Stimulated activated CD8-positive, alpha-beta memory T cell treated with anti-CD3 and anti-CD28 coated beads, Interleukin-4, amount 100 ng/mL, for 24 hours (primary cell): ENCODE measurements at places on chromosomes 2 and 18.

DNA sequence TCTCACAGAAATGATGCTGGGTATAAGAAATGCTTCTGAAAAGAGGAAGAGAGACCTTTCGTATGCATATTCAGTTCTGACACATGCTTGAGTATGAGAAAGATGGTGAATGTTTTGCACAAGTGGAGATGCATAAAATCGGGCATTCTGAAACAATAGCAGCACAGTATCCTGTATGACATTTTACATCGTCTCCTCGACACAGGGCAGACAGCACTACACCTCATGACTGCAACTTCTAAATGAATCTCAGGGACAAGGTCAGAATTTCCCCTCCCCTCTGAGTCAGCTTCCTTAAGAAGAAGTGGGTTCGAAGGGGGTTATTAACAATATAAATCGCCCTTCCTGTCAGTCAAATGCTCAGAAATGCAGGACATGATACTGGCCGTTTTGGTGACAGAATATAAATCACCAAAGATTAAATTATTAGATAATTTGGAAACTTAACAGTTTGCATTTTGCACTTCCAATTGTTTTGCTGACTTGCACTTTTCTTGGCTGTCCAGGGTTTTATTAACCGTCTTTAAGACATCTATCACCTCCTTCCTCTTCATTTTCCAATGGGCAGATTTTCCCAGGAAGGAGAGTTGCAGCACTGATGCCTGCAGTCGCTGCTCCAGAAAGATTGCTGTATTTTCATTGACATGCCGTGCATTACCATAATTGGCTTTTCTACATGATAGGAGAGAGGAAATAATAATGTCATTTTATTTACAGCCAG is 57.2 kb downstream of the TSHZ1 start:
- DNase-seq = no peak

DNA sequence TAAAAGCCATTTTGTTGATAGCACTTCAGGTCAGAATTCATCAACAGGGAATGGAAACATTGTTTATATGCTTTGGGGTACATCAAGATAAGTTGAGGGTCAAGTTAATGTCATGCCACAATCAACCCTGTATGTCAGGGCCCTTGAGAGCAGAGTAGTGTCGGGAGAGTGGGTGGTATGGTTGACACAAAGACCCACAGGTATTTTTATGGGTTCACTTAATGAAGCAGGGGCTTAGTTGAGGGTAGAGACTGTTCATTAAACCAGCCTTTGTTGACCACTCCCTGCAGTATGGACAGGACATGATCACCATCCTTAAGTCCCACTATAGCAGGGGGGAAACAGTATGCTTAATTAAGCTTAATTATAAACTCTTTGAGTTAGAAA is 5.7 kb downstream of the RPL37A start:
- DNase-seq = no peak

DNA sequence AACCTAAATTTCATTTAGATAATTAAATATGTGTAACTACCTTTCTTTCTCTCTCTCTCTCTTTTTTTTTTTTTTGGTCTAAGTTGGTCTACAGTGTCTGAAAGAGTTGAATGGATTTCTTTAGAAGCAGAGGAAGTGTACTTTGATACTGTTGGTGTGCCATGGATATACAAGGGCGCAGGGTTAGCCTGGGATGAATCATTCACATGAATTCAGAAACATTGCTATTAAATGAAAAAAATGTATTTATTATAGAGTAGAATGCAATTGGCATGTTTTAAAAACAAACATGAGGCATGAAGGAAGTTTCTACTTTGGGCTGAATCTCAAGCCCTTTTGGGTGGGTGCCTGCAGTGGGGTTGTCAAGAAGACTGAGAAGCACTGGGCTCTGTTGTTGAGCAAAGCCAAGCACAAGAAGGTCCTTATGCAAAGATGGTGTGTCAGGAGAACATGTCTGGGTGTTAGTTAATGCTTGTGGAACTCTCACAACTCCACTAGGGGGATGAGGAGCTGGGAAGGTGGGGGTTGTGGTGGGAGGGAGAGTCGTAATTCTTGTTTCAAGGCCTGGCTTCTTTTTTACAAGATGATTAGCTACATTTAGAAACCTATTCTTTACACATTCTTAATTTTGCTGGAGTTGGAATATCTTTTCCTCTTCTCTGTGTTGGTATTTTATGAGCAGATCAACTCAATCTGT is 57.9 kb downstream of the LYPD6 start:
- DNase-seq = no peak

DNA sequence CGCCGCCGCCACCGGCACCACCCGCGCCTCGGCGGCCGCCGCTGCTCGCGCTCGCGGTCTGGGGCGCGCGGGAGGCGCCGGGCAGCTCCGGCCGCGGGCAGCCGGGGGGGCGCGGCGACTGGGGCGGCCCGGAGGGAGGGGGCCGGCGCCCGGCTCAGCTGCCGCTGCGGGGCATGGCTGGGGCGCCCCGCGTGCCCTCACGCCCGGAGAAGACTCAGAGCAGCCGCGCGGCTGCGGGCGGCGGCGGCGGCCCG is 295 bp downstream of the GAREM1 start:
- no peak for DNase-seq

DNA sequence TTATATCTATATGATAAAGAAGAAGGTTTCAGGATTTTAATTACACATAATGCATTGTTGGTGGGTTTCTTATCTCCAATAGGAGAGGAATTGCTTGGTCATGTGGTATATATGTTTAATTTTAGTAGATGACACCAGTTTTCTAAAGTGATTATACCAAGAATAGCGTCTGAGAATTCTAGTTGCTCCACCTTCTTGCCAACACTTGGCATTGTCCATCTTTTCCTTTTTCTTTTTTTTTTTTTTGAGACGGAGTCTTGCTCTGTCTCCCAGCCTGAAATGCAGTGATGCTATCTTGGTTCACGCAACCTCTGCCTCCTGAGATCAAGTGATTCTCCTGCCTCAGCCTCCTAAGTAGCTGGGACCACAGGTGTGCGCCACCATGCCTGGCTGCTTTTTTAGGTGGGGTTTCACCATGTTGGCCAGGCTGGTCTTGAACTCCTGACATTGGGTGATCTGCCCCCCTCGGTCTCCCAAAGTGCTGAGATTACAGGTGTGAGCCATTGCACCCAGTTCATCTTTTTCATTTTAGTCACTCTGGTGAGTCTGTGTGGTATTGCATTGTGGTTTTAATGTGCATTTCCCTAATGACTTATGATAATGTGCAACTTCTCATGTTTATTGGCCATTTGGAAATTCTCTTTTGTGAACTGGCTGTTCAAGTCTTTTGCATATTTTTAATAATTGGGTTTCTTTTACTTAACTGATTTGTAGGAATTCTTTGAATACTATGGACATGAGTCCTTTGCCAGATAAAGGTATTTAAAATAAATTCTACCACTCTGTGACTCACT is 37.3 kb upstream of the ZNF512 start:
- DNase-seq = no peak

- no peak for DNase-seq
Observed at GRCh38 chr18:7256618-7257425, 25.9 kb downstream of the LRRC30 start.
